NCI-H524 (cell line): ENCODE measurements at places on chromosomes 7 and 10.
A peak's percentile ranks its signal among the peaks of the same experiment; 100 is the strongest.

DNA sequence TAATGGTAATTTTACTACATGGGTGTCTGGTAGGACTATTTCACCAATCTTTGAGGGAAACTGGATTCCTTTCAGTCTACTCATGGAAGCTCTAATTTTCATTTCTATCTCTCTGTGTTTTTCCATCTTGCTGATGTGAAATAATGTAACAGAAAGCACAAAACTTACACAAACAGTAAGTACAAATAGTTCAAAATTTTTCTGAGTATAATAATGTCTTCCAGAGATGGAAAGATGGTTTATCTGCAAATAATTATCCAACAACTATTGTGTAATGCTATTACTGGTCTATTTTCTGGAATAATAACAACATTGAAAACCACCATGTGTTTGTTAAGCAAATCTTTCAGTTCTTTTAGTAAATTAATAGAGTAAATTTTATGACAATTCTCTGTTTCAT, 565.8 kb upstream of the MGMT start:
- DNase-seq = no peak

GRCh38 chr7:108093851-108094331, 36.3 kb downstream of the LAMB4 start:
- no peak for DNase-seq

GRCh38 chr7:71497256-71497946, 365.5 kb downstream of the GALNT17 start:
- DNase-seq = peak; percentile 73

DNA sequence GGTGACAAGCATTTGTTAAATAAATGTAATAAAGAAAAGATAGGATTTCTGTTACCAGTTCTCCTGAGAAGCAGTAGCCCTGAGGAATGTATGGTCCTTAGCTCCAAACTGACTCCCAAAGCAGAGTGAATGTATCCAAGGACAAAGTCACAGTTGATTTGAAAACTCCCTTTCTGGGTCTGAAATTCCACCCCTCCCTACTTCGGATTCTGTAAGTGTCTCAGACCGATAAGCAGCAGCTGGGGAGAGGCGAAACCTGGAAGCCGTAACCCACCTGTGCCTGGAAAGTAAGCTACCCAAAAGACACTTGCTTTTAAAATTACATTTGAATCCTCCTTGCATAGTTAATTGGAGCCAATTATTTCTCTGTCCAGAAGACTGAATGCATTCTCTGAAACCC, 122.9 kb upstream of the FRMD4A start:
- no peak for DNase-seq

DNA sequence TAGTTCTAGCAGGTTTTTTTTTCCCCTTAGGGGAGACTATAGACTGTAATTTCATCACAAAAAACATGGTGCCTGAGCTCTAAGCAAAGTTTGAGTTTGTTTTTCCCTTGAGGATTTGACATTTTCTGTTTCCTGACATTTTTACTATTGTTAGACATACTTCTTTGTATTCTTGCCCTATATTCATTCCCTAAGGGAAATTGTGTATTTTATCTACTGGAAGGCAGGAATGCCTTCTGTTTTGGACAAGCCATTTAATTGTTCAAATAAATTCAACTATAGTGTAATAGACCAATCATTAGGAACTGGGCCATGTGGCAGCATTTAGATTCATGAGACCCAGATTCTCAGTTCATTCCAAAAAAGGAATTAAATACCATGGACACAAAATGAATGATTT, 335.0 kb downstream of the EXOC4 start:
- DNase-seq = no peak

DNA sequence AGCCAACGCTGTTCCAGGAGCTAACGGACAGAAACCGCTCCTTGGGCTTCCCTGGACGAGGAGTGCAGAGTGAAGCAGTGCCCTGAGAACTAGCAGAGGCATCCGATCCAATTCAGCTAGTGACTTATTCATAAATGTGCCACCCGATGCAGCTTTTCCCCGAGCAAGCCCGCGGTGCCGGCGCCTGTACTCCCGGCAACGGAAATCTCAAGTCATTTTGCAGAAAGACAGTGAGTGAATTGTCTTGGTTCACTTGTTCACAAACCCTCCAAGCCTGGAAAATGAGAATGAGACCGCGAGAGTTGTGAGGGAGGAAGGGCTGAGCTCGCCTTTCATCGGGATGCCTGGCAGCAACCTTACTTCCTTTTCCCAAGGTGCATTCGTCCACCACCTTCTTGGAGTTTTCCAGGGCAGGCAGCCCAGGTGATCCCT, 87.5 kb downstream of the COBL start:
- DNase-seq = no peak

DNA sequence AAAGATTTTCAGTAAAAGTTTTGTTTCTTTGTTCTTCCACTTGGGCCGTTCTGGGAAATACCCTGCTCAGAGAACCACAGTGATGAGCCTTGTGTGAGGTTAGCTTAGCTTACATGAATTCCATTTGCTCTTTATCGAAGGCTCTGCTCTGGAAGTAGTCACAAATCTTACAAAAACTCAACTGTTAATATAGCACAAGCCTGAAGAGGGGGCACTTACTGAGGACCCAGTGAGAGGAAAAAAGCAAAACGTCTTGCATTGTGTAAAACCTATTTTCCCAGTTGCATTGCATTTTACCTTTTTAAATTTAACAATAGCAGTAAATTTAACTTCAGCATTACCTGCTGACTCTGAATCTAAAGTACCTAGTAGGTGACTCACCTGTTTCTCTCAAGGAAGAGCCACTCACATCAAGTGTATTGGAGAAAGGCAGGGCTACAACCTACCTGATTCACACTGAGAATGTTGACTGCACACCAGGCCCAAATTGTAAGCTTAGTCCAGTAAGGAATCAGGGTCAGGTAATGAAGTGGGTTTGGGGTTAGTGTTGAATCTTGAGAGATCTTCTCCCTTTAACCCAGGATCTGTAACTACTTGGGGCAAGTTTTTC, 42.3 kb downstream of the PPP1R17 start:
- DNase-seq = no peak
